Right cardiac atrium (tissue), 5 donors: ENCODE measurements at places on chromosomes 4 and X.

GRCh38 chrX:39556056-39556455 is 541.7 kb downstream of the BCOR start:
- DNase-seq = no peak

- DNase-seq = no peak
Measured at GRCh38 chr4:7472442-7473013, 37.8 kb upstream of the PSAPL1 start.

DNA sequence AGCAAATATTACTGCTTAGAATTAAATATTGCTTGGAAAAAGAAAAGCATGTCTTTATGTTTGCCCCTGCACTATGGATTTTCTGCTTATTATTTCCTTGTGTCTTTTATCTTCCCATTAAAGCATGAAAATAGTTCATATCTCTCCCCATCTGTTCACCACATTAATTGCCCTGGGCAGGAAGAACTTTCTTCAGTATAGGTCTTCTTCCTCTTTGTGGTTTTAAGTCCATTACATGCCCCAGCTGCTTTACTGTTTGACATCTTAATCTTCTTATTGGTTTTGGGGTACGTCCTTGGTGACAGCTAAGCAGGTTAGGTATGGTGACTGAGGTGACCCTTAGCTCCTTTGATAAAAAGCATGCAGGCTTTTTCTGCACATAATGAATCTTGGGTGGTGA is 157.3 kb downstream of the AASDH start:
- no peak for DNase-seq

GRCh38 chr4:140793291-140793690 is 37.1 kb upstream of the TBC1D9 start:
- no peak for DNase-seq

GRCh38 chr4:105356194-105356593 is 117.7 kb downstream of the PPA2 start:
- no peak for DNase-seq

- no peak for DNase-seq
Measured at GRCh38 chr4:141021397-141022110, 111.7 kb downstream of the RNF150 start.

DNA sequence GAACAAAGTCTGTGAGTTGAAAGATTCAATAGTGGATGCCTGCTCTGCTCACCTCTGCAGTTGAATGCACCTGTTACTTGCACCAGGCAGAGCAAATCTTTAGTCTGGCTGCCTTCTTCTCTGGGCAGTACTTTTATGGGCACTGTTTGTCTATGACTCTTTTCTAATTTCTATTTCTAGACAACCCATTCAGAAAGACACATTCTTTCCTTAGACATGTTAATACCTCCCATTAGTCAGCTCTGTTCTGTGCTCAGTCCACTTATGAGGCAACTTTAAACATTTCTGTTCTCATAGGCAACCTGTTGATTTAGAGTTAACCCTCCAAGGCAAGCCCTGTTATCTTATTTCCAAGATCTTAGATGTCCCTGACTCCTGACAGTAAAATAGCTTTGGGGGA is 108.9 kb downstream of the SYNPO2 start:
- DNase-seq = no peak

DNA sequence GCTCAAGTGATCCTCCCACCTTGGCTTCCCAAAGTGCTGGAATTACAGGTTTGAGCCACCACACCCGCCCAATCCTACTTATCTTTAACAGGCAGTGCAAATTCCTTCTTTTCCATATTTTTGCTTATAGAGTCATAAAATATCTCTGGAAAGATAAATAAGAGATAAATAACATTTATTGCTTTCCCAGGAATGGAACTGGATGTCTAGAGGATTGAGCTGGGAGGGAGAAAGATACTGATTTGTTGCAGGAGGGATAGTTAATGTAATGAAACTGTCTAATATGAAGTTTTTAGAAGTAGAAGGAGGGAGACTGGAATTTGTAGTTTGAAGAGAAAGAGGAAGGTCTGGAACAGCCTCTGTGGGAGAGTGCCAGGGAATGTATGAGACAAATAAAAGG is 20.2 kb downstream of the ITGB1BP2 start:
- no peak for DNase-seq

GRCh38 chr4:78803983-78804382 is 27.8 kb downstream of the BMP2K start:
- DNase-seq = no peak

DNA sequence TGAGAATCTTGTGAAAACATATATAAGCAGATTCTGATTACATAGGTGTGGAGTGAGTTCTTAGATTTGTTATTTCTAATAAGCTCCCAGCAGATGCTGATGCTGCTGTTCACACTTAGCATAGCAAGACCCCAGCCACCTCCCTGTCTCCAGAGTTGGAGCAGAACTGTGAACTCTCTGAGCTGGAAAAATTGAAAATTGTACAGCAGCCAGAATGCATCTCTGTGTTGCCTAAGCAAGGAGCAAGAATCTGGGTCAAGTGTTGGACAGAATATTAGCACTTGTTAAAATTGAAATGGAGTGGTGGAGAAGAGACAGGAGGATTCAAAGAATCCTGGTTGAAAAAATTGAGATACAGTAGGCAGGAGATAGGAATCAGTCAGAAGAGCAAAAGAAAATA is 146.6 kb upstream of the FAM47C start:
- DNase-seq = no peak

DNA sequence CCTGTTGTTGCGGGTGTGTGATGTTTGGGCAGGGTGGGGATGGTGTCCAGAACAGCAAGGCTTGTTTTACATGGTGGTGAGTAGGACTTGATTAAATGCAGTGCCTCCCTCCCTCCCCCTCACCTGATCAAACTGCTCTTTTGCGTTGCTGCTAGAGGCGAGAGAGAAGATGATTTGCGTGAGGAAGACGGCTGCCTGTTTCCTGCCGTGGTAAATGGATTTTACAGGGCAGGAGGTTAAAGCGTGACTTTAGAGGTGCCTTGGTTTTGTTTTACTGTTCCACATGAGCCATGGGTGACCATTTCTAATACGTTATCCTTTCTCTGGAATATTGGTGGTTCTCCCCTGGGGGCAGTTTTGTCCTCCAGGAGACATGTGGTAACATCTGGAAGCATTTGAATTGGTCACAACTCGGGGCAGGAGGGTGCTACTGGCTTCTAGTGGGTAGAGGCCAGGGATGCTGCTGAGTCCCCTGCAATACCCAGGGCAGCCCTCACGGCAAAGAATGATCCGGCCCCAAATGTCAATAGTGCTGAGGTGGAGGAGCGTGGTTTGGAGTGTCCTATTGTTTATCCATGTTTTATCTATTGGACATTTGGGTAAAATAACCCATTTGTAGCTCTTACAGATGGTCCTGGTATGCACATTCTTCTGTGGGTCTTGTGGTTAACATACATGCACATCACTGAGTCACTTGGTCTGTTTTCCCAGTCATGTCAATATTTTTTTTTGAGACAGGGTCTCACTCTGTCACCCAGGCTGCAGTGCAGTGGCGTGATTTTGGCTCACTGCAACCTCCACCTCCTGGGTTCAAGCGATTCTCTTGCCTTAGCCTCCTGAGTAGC is 73.7 kb downstream of the SHROOM2 start:
- no peak for DNase-seq

DNA sequence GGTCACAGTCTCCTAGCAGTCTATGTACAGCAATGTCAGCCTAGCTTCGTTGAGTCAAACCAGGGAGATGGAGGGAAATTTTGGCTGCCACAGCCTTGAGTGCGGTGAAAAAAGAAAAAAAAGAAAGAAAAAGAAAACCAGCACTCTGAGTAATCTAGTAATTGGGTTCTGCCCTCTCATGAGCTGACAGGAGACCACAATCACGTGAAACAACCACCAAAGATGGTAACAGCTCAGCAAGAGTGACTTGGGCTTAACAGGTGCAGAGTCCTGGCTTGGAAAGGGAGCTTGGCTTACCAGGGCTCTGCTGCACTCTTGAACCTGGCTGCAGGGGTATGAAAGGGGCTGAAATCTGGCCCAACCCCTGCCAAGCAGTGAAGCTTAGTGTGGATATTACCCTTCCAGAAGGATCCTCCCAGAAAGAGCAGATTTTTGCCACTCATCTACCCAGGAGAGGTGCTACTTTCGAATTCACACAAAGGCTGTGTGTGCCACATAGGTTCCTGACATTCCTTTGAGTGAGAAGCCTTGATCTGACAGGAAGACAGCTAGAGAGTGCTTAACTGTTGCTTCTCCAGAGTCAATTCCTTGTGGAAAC is 350.3 kb downstream of the PTTG2 start:
- no peak for DNase-seq

GRCh38 chr4:74304095-74304625 is 4.1 kb upstream of the EPGN start:
- no peak for DNase-seq

GRCh38 chrX:39848243-39848642 is 249.5 kb downstream of the BCOR start:
- DNase-seq = no peak

GRCh38 chr4:3213106-3213425 is 35.9 kb upstream of the MSANTD1 start:
- no peak for DNase-seq
